Epithelial cell of prostate (primary cell): ENCODE measurements at places on chromosomes 5 and 9.

GRCh38 chr5:103247118-103247517 lies 11.4 kb upstream of the MACIR start:
- no peak for DNase-seq

GRCh38 chr5:140611020-140611521 lies 21.9 kb downstream of the CD14 start:
- no peak for DNase-seq

DNA sequence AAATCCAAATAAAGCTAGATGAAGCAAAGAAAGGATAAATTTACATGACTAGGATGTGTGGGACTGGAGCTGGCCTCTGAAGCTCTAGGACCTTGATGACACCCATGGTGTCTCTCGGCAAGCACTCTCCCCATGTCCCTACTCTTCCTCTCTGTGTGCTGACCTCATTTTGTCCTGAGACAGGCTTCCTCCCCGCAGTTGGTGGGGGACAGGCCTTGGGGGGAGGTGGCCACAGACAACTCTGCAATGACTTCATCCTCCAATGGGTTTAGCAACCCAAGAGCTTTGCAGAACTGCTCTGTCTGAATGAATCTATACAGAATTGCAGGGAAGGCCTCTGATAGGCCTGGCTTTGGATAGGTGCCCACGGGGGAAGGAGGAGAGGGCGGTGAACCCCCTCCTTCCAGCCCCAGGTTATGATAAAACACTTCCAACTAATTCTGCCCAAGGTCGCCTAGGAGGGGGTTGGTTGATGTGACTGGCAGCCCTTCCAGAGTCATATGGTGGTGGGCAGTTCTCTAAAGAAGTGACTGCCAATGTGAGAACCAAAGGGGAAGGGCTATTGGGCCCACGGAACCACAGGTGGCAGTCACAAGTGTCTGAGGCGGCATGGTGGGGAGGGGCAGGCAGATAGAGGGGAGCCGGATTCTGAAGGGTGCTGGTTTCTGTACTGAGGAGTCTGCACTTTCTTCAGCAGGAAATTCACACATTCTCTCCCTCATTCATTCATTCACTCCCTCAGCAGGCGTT lies 6.0 kb downstream of the SLC6A7 start:
- no peak for DNase-seq

DNA sequence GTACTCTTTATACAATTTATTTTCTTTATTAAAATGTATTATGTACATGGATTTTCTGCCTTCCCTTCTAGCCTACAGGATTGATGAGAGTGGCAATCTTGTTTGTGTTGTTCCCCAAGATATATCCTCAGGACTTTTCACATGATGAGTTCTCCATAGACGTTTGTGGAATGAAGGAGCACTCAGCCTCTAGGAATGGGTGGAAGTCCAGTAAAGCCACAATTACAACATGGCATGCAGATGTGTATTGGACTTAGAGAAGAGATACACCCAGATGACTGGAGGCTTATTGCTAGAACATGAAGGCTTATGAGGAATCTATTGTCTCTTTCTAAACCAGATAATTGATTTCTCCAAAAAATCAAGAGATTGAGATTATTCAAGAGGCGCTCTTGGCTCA lies 8.2 kb upstream of the DOCK2 start:
- no peak for DNase-seq

DNA sequence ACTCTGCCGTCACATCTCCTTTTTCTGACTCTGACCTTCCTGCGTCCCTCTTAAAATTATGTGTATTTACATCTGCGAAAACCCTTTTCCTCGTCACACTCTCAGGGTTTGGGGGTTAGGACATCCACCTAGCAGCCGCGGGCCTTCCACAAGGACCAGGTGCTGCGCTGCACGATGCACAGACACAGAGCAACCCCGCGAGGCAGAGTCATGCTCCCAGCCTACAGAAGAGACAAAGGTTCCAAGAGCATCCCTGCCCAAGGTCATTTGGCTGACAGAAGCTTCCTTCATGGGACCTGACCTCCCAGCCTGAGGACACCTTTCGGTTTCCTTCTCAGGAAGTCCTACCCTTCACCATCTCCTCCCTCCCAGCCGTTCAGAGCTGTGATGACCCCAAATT lies 118.6 kb upstream of the SARDH start:
- DNase-seq, result no peak

DNA sequence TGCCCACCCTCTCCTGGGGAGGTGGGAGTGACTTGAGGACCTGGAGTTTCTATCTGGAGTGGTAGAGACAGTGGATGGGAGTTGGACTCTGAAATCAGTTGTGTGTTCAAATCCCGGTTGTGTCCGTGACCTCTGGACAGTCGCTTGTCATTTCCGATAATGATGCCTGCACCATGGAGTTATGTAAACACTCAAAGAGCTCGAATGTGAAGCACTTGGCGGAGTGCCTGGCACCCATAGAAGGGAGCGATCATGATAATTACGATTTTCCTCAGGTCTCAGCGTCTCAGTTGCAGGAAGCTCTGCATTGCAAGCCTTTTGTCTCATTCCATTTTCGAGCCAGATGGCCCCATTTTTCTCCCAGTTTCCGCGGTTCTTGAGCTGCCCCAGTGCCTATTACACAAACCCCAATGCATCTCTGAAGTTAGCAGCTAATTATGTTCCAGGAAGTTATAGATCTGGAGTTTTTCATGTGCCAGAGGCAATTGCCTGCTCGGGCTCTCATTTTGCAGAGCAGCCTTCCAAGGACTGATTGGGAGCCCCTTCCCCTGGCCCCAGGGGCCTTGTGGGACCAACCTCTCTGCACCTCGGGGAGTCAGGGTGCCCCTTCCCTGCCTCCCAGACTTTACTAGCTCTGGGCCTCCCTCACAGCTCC lies 175.5 kb upstream of the MVB12B start:
- no peak for DNase-seq

DNA sequence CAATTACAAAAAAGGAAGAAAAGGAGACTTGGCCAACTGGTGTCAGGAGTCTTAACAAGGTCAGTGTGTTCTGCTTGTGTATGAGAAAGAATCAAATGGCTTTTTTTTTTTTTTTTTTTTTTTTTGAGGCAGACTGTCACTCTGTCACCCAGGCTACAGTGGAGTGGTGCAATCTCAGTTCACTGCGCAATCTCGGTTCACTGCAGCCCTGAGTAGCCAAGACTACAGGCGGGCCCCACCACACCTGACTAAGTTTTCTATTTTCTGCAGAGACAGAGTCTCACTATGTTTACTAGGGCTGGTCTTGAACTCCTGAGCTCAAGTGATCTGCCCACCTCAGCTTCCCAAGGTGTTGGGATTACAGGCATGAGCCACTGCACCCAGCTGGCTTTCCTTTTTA lies 3.1 kb upstream of the IL7R start:
- DNase-seq, result no peak

DNA sequence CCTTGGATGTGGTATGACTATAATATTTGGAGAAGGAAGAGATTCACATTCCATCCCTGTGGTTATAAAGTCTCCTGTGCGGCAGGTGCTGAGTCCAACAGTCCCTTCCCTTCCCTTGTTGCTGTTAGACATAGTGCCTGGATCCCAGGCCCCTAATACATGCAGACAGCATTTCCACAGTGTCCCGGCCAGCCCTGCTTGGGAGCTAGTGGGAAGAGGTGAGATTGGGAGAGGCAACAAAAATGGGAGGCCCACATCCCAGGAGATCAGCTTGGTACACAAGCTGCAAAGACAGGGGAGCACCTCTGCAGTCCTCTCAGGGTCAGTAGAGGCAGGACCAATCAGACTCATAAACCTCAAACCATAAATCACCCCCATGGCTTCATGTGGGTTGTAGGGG lies 3.3 kb upstream of the NEURL1B start:
- no peak for DNase-seq

- no peak for DNase-seq
Measured at GRCh38 chr9:114094971-114095370, 4.1 kb downstream of the KIF12 start.

DNA sequence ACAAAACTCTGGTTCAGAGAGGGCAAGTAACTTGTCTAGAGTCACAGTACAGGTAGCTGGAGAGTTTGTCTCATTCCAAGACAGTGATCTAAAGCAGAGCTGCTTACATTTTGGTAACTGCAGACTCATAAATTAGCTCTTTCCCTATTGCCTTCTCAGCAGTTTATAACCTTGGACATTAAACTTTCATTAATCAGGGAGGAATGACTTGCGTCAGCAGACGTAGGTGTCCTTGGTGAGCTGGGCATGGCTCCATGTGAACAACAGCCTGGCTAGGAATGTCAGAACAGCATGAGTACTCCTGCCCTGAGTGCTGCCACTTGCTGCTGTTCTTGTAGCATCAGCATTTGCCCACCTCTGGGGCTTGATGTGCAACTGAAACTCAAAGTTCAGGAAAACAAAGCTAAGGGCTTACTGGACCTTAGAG lies 2.2 kb upstream of the ALDOB start:
- DNase-seq, result no peak

DNA sequence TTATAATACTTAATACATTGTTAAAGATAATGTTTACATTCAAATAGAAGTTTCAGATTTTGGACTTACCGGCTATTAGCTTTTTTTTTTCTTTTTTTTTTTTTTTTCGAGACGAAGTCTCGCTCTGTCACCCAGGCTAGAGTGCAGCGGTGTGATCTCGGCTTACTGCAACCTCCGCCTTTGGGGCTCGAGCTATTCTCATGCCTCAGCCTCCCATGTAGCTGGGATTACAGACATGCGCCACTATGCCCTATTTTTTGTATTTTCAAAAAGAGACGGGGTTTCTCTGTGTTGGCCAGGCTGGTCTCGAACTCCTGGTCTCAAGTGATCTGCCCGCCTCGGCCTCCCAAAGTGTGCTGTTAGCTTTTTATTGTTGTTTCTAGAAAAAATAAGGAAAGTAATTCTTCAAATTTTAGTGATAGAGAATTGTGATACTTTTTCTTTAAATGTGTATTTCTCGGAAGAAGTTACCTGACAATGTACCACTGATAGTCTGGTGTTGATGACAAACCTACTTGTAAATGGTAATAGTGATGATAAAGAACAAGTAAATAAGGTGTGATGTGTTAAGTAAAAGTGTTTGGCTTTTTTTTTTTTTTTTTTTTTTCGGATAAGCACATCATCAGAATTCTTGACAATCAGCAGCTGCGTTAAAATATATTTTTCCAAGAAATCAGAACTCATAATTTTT lies 2.7 kb downstream of the CDC42SE2 start:
- no peak for DNase-seq

- DNase-seq, result no peak
Measured at GRCh38 chr5:116559673-116560164, 14.9 kb downstream of the SEMA6A start.

- DNase-seq, result peak; percentile 27
Measured at GRCh38 chr9:131744171-131744719, 4.4 kb upstream of the RAPGEF1 start.

DNA sequence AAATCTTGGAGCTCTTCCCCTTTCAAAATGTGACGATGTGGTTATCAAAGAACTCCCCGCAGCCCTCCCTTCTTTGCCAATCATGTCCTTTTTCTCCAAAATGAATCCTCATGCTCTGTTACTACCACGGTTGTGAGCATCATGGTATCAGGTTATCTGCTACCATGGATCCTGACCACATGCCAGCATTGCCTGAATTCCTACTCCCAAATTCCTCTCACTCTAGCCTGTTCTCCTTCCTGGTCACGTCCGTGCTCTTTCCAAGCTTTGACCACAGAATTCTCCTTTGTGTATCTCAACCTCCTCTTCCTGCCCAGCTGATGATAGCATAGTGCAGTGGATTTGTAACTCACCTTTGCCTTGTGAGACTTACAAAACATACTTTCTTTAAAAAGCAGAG lies 59.5 kb upstream of the FBXL7 start:
- no peak for DNase-seq

DNA sequence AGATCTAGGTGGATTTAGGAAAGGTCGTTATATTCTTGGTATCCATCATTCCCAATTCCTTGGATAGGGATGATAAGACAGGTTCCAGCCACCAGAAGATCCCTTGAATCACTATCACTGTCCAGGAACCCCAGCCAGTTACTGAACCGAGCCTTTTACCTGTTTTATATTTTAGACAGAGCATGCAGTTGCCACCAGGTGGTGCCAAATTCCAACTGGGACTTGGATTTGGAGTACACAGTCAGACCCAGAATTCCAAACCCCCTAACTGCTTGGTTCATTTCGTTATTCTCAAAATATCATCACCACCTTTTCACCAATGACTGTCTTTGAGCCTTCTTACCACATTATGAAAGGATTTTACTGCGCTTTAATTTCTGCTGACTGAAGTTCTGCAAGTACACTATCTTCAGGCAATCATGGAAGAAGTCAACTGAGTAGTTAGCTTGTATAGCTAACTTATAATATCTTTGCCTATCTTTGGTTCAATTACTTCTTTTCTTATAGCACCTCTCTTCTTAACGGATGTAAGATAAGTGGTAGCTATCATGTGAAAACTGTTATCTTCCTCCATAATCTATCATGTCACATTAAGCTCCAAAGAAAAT lies 191.8 kb downstream of the PRR16 start:
- DNase-seq, result no peak

DNA sequence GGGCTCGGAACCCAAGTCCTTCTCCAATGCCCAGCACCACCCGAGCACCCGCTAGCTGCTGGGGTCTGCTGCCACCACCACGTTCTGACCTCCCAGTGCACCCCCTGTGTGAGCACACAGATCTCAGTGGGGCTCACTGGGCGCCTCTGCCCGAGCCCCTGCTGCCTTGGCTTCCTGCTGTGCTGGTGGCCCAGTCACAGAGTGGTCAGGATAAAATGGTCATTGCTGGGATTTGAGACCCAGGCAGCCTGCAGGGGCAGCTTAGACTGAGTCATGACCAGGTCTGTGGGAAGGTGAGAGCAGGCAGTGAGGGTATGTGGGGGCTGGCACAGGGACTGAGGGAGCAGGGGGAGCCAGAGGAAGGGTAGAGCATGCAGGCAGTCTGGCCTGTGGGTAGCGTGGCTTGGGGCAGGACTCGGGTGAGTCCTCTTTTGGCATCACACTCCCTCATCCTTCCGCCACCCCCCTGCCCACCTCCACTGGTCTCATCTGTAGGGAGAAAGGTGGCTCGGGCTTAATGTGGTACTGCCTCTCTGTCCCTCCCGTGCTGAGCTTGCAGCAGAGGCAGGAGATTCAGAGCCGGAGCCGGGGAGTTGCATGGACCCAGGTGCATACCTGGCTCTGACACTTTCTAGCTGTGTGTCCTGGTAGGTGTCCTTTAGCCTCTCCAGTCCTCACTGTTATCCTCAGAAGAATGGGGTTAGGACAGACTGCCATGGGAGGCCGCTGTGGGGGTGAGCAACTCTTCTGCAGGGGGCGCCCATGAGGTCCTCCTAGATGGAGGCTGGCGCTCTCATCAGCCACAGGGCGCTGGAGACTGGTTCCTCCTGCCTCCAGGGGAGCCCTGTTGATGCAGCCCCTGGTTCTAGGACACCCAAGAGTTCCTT lies 32.1 kb downstream of the USP20 start:
- DNase-seq, result no peak
